ENCODE measurements at places on chromosomes 5 and 9.

DNA sequence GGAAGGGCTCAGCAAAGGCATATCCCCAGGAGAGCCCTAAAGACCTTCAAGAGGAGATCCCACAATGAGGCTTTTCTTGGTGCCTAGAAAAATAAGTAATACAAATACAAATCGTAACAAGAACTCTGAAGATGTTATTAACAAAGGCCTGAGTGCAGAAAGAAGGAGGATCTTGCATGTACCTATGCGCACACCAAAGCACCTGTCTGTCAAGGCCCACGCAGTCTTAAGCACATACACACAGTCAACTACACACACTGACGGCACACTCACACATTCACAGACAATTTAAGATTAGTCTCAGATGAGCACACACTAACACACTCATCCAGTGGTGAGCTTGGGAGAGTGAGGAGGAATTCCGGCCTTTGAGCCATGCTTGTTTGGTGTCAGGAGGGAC is 38.5 kb downstream of the JADE2 start:
- DNase-seq, result no peak

DNA sequence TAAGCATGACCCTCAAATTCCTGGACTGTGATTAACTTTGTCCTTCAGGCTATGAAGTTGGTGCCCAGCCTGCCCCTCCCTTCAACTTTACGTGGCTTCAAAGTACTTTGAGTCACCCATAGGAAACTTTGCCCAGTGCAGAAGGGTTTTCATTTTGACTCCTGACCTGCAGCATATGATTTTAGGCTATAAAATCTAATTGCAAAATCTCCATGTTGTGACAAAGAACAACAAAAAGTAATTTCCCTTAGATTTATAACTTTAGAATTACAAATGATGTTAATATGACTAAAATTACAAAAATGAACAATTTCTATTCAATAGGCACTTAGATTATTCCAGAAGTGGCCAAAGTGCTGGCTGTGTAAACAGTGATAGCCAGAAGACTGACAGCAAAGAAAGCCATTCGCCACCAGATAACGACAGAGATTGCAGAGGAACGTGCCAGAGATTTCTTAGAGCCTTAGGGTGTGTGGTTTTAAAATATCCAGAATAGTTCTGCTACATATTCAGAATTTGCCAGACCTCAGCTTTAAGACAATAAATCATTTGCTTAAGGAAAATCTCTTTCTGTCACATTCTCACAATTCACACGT is 197.4 kb downstream of the SEMA5A start:
- no peak for DNase-seq

- DNase-seq, result peak; percentile 22
Measured at GRCh38 chr9:123339666-123340510, 16.1 kb upstream of the CRB2 start.

DNA sequence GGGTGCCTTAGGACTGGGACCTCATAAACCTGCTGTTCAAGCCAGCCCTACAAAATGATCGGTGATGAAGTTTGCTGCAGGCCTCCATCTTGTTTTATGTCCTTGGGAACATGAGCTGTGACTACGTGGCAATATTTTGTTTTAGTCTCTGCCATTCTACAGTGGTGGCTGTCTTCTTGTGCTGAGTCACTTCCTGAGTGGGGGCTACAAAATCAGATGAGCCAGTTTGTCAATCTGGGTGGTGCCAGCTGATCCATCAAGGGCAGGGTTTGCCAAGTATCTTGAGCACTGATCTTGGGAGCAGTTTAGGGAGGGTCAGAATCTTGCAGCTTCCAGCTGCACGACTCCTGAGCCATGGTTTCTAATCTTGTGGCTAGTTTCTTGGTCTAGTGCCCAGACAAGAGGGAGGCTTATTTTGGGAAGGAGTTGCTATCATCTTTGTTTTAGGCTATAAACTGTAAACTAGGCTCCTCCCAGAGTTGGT is 94.7 kb downstream of the YTHDC2 start:
- no peak for DNase-seq

DNA sequence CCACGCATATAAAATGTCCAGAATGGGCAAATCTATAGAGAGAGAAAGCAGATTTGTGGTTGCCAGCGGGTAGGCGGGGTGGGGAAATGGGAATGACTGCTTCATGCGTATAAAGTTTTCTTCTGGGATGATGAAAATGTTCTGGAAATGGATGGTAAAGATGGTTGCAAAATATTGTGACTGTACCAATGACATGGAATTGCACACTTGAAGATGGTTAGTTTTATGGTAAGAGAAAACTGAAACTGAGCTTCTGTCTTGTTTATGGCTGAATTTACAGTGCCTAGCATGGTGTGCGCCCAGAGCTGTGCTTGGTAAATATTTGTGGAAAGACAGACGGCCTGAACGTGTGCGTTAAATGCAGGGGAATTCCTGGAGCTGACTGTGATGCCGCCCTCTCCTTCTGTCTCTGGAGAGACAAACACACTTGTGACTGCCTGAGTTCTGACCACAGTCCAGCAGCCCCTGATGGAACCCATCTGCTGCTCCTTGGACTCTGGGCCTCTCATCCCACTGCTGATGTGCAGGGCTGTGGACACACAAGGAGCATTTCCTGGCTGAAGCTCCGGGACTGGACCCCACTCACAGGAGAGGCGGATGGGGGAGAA is 8.6 kb upstream of the PTGES start:
- no peak for DNase-seq

DNA sequence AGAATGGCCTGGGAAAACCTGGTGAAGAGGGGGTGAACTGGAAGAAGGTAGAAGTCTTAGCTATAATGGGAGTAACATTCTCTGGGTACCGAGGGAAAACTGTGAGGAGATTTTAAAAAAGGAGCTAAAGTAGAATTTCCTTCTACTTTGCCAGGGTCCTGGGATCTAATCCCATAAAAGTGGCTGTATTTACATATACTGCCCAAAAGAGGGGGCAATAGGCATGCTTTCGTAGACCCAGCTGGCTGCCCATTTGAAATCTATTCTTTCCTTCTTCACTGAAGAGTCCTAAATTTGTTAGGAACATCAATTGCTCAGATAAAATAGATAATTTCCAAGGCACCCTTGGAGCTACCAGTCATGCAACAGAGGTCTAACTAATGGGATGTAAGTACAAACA is 159.2 kb downstream of the CDC42SE2 start:
- DNase-seq, result no peak

GRCh38 chr5:24170026-24170425 is 474.8 kb downstream of the CDH10 start:
- DNase-seq, result no peak

DNA sequence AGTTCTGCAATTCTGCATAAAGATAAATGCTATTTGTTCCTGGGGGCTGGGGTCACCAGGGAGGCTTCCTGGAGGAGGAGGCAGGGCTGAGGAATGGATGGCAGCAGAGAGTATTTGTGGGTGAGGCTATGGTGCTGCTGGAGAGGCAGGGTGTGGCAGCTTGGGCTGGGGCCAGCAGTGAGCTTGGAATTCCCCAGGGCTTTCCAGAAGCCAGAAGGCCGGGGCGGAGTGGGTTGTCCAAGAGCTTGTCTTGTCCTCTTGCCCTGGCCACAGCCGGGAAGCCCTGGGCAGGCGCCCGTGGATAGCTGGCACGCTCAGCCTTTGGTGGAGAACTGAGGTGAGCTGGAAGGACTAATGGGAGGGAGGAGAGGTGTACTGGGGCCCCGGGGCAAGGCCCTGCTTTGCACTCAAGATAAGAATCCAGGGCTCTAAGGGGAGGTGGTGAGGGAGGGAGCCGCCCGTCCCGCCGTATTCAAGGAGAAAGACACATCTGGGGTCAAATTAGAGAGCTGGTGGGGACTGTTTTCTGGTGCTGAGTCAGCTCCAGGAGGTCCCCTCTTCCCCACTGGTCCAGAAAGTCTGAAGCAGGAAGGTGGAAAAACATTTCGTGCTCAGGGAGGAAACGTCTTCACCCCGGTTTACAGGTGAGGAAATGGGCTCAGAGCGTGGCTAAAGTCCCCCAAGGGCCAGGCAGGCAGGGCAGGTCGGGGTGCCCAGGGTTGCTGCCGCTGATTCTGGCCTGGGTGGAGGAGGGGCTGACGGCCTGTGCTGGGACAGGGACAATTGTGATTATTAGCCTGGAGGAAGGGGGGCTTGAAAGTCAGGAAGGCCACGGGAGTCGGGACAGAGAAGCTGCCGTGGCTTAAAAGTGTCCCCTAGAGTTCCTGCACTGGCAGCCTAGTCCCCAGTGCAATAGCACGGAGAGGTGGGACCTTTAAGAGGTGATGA is 26.9 kb upstream of the CNOT6 start:
- DNase-seq, result no peak

DNA sequence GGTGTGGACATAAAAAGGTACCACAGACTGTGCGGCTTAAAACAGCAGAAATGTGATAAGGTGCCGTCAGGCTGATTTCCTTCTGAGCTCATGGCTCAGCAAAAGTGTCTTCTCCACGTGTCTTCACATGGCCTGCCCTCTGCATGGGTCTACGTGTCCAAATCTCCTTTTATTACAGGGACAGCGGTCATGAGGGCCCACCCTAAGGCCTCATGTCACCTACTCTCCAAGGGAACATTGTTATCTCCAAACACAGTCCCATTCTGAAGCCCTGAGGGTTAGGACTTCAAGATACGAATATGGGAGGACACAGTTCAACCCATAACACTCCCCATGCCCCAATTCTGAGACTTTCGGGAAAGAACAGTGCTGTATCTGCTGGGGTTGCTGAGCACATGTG is 35.2 kb downstream of the COL23A1 start:
- no peak for DNase-seq

GRCh38 chr5:5437227-5438172 is 15.0 kb downstream of the ICE1 start:
- no peak for DNase-seq

DNA sequence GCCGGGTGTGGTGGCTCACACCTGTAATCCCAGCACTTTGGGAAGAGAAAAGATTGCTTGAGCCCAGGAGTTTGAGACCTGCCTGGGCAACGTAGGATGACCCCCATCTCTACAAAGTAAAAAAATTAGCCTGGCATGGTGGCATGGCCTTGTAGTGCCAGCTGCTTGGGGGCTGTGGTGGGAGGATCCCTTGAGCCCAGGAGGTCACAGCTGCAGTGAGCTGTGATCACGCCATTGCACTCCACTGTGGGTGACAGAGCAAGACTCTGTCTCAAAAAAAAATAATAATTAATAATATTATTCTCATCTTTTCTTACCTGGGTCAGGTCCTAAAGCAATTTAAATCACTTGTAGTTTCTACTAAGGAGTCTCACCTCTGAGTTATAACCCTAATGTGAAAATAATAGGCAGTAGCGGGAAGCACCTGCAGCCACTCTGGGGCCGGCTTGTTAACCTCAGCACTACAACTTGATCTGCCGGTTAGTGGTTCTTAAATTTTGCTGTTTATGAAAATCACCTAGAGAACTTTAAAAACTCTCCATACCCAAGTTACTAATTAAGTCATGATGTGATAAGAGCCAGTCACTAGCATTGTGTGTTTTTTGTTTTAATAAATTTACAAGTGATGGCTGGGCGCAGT is 29.4 kb upstream of the PCAT7 start:
- no peak for DNase-seq
